ENCODE measurements at places on chromosomes 7 and 10. TPM values are rescaled to one million over a fixed set of nuclear protein-coding genes. Genes with fewer than 3 reads are reported as not detected.

DNA sequence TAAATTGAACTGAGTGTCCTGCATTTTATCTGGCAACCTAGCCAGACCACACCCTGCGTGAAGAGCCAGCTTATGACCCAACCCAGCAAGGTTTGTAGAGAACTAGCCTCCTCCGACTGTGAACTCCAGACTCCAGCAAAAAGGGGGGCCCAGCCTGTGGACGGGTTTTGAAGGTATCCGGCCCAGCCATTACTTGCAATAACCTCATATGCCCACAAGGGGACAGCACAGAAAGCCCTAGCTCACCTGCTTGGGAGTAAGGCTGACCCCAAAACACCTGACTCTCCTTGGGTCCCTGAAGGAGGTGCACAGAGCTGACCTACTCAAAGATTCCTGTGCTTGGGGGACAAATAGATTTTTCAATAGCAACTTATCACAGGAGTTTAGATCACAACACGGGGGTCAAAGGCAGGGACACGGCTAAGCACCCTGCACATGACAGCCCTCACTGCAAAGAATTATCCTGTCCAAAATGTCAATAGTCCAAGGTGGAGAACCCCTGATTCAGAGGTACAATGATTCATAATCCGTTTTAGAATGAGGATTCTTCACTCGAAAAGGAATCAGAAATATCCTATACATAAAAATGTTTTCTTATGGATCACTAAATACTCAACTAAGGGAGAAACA lies 4.6 kb downstream of the TRPV6 start:
- peak; percentile 50 for DNase-seq

DNA sequence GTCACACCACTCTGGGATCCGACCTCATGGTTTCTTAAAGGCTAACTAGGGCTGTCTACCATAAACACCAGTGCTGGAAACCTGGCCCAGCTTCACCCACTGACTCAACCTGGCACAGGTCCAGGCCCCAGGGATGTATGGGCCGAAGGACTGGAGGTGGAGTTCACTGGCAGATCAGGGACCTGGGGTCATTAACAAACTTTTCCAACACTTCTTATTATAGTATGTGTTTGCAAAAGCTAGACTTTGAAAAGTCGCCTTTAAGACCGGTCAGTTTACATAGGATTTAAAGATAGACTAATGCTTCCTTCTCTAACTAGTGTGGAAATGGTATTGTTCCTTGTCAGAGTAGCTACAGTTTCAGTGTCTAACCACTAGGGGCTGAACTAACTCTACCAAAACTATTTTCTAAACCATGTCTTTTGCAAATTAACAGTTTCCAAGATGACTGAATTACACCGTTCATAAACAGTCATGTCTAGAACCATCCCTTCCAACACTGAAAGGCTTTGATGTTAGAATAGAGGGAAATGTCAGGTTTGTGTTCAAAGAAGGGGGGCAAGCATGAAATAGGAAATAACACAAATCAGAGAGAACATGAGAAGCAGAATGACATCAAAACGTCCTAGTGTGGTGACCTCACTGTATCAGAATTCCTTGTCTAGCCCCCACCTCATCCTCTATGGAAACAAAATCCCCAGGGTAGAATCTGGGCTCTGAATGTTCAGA lies 29.7 kb downstream of the STN1 start:
- no peak for DNase-seq

DNA sequence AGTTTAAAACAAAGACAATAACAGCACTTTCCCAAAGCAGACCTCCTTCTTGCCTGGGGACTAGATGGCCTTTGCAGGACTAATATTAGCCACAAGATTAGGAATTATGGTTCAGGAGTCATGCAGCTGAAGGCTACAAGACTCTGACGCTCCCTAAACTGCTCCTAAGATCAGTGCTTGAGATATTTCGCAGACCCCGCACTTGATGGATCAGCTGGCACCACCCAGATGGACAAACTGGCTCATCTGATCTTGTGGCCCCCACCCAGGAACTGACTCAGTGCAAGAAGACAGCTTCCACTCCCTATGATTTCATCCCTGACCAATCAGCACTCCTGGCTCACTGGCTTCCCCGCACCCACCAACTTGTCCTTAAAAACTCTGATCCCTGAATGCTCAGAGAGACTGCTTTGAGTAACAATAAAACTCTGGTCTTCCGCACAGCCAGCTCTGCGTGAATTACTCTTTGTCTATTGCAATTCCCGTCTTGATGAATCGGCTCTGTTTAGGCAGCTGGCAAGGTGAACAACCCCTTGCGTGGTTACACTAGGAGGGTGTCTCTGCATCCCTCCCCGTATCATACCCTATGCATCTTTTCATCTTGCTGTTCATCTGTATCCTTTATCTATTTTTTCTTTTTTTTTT lies 26.9 kb upstream of the NRBF2 start:
- no peak for DNase-seq

DNA sequence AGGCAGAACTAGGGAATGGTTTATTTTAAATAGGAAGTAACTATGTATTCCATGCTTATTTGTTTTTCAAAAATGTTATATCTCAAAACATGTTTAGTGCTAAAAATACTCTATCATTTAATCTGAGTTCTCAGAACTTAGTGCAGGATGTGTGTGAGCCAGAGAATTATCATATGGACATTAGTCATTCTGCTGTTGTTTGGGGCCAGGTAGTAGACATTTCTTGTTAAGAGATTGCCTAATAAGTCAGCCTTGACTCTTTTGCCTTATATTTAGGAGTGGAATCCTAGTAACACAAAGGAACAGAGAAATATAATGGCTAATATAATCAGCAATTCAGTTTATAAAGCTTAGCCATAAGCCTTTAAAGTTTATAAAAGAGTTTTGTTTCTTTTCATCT lies 149.8 kb downstream of the CCSER2 start:
- DNase-seq: no peak

GRCh38 chr7:37028909-37029440 lies 304.7 kb upstream of the AOAH start:
- no peak for DNase-seq

GRCh38 chr7:78406531-78406930 lies 608.0 kb downstream of the PHTF2 start:
- no peak for DNase-seq

DNA sequence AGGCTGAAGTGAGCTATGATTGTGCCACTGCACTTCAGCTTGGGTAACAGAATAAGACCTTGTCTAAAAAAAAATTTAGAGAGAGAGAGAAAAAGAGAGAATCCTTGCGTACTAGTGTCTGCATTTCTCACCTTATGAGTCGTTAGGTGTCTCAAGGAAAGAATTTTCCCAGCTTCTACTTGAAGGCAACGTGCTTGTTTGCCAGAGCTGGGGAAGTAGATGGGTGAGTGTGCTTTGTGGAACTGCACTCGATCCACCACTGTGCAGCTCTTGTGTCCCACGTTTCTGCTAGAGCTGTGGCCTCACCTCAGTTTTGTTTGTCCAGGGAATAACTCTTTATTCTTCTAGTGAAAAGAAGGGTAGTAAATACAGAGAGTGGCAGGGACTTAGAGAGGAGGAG lies 38.9 kb downstream of the HDAC9 start:
- no peak for DNase-seq

- DNase-seq: no peak
These were observed 13.3 kb downstream of the GPR37 start for GRCh38 chr7:124752310-124752709.

DNA sequence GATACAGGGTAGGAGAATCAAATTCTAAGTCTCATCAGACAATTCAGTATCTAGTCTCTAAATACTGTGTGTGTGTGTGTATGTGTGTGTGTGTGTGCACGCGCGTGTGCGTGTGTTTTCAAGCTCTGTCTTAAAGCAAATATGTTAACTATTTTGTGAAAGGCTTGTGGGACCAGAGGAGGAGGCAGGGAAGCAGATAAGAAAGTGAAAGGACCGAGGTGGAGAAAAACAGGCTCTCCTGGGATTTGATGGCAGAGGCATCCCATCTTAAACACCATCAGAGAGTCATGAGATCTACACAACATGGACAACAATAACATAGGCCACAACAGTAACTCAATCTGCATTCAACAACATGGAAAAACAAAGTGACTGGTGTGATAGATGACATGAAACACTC lies 67.1 kb downstream of the PIP4K2A start:
- no peak for DNase-seq

Gene ZNF117
- 4.6 TPM for total RNA-seq

GRCh38 chr10:71255808-71256660 lies 43.7 kb downstream of the UNC5B start:
- no peak for DNase-seq

DNA sequence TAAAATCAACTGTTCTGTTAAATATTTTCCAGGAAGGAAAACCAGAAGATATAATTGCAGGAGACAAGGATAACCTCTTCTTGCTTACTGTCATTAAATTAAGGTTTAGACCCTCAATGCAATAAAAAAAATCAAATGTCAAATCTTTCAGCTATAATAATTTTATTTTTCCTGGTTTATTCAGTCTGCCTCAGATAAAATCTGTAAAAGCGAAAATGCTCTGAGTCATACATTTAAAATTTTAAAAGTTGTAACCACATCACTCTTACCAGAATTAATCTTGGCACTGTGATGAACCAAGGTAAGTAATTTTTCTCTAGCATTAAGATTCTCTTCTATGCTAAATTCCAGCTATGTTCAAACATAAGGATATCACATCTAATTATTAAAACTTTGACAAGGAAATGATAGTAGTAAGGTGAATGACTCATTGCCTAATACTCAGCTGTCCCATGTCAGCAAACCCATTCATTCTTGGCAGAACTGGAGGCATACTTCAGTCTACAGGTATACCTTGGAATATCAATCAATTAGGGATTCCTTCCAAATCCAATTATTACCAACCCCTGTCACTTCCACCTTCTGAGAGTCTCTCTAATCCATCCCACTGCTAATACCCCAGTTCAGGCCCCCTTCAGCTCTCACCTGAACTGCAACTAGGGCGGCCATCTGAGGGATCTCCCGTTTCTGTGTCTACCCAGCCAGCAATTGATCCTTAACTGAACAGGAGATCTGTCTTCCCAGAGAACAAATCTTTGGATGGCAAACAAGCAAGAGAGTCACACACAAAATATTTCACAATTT lies 434.1 kb downstream of the GRM8 start:
- DNase-seq: no peak

DNA sequence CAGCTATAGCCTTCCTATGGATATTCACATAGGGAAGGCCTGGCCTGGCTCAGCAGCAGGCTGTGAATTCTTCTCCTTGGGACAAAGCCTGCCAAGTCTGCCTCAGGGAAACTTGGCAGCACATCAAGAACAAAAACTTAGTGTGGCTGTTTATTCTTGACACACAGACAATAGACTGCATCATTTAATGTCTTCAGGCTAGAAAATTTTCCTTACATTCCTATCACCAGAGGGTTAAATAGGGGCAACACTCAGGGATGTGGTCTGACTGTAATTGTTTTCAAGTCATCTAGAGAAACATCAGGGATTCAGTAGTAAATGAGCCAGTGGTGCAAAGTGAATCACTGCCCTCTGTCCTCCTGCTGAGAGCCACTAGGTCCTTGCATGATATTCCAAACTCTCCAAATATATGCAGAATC lies 137.3 kb downstream of the SEMA3C start:
- no peak for DNase-seq

DNA sequence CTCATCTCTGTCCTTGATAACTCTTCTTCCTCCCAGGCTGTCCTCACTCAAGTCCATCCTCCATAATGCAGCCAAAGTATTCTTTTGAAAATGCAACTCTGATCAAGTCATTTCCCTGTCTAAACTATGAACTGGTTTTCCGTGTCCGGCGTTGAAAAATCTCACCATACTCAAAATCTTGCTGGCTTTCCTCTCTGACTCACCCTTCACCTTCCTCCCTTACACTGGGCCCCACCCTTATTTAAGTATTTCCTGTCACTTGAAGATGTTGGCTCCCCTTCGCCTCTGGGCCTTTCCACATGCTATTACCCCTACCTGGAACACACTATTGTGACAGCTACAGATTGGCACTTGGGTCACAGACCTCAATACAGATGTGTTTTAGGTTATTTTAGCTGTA lies 515.6 kb downstream of the INHBA start:
- no peak for DNase-seq

Gene SPDYE2B
- total RNA-seq: not detected

Gene SUFU
- total RNA-seq: 18.0 TPM

DNA sequence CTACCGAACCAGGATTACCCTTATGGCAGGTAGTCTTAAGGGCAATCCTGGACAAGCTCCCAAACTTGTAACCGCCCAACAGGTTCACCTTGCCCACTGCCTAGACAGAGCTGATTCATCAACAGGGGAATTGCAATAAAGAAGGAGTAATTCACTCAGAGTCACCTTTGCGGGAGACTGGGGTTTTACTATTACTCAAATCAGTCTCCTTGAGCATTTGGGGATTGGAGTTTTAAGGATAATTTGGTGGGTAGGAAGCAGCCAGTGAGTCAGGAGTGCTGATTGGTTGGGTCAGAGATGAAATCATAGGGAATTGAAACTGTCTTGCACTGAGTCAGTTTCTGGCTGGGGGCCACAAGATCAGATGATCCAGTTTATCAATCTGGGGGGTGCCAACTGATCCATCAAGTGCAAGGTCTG lies 25.3 kb downstream of the HK1 start:
- DNase-seq: no peak

- no peak for DNase-seq
These were observed 16.6 kb upstream of the LANCL2 start for GRCh38 chr7:55348502-55348901.

GRCh38 chr10:89392974-89393373 lies 551 bp downstream of the IFIT1 start:
- no peak for DNase-seq

Gene ATOH7
- total RNA-seq: not detected

Gene GDF2
- total RNA-seq: not detected

GRCh38 chr10:110681023-110681681 lies 37.0 kb downstream of the RBM20 start:
- DNase-seq: peak; percentile 37

Gene SPAM1
- not detected for total RNA-seq

DNA sequence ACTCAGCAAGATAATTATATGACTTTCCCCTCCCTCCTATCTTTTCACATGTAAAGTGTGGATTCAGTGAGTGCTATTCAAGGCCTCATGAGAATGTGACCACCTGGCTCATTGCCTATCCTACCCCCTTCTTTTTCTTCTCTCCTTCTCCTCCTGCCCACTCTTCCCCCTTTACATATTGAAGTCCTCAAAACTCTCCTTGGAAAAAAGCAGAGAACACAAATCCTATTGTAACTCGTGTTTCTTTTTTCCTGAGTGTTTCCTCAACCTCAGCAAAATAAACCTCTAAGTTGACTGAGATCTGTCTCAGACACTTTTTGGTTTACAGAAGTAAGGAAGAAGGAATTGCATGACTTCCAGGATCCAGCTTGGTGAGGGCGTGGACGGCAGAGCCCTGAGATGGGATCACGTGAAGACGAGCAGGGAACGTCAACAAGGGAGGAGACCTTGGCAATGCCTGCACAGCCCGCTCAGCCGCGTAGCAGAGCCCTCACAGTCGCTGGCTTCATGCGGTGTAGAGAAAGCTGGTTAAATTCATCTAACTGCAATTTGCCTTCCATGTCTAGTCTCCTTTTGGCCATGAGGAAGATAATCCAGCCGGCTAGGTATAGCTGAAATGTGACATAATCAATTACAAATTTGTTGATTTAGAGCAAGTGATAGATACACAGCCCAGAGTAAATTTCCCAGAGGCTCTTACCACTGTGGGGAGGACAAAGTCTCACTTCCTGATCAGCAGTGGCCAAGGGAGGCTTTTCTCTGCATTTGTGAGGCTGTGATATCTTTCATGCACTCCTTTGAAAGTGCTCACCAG lies 75.7 kb downstream of the LYZL2 start:
- no peak for DNase-seq

- DNase-seq: no peak
These were observed 793.4 kb downstream of the NRG3 start for GRCh38 chr10:82668221-82668895.

GRCh38 chr7:81036057-81036456 lies 117.2 kb upstream of the SEMA3C start:
- no peak for DNase-seq

All from activated CD4-positive, alpha-beta memory T cell treated with anti-CD3 and anti-CD28 coated beads, Interleukin-2, amount 10 ng/mL, durations not matched to agents 7 days and 5 days (primary cell).